IMR-90 (cell line): ENCODE measurements at places on chromosomes 3 and 15.

DNA sequence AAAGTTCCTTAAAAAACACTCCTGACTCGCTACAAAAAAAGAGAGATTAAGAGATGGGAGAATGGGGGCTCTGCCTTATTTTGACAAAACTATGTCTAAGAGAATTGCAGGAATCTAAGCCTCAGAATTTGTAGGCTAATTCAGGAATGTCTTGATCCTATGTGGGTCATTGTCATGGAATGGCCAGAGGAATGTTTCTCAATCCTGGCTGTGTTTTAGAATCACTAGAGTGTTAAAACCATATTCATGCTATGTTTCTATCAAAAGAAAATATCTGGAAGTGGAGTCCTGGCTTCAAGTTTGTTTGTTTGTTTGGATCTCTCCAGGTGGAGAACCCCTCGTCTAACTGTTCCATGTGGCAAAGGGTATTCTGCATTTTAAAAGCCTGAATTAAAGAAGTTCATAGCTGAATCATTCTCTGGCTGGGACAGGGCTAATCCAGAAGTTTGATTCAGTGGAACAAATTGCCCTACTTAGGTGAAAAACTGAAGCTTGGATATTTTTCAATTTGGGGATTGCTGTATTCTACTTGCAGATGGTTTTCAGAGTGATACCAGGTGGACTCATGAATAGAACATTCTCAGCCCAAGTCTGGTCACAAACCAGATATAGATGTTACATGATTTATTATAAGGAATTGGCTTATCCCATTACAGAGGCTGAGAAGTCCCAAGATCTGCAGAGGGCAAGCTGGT is 28.2 kb downstream of the GJD2 start:
- DNase-seq = peak; percentile 41

DNA sequence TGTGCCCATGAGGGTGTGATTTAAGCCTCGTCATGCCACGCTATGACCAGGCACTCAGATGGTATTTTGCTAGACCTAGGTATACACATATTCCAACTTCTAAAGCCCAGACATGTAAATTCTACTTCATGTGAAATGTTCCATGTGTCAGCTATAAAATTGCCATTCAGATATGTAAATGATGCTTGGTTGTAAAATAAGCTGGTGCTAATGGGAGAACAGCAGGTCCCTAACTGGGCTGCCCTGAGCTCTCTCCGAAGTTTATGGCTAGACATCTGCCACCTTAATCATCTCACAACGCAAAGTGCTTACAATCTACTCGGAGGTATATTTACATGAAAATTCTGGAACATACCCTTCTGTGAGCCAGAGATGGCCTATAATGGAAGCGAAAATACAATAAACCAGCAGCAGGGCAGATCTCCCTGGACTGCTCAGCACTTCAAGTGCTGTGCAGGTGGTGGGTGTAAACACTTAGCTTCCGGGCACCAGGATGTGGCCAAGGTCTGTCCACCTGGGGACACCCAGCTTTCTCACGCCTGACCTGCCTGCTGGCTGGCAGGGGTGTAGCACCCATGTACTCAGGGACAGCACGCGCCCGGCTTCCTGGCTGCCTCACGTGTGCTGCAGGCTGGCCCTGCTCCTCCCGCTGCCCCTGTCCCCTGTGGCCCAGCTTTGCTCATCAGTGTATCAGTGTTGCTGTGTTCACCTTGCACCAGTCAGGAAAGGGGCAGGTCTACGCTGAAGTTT is 82.0 kb downstream of the CHDH start:
- DNase-seq = no peak

DNA sequence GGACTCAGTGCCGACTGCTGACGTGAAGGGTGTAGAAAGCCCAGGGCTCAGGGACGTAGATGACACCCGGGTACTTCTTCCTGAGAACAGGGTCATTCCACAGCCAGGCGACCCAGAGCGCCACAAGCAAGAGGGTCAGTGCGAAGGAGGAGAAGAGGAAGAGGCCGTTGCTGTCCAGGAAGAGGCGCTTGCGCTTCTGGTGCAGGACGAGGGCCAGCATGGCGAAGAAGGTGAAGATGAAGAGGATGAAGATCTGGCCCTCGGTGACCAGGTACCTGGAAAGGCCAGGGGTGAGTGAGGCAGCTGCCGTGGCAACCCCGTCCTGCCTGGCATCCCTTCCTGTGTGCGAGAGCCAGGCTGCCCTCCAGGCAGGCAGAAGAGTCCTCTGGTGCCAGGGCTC is 3.0 kb upstream of the CALML4 start:
- no peak for DNase-seq

- no peak for DNase-seq
Observed at GRCh38 chr3:4758957-4759656, 220.1 kb upstream of the BHLHE40 start.

DNA sequence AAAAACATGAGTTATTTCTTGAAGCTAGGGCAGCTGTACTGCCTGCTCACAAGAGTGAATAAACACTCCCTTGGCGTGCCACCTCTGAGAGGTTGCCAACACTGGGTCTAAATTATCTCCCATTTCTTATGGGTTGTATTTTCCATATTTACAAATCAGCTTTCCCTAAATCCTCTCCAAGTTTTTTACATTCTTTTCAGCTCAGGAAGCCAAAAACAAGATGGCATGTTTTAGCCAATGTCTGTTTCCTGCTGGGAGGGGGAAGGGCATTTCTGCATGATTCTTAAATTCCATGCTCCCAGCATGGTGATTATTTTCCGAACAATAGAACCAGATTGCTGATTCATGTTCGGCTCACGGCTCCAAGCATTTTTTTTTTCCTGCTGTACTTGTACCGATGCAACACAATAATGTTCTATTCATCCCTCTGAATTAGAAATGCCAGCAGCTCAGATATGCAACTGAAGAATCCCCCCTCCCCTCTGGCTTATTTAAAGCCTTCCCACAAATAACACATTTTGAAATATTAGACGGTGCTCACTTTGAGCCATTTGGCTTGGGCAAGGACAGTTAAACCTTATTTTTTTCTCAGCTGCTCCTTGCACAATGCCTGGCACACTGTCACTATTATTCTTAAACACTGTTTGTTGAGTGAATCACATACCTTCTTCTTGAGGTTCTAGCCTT is 252.5 kb downstream of the THRB start:
- DNase-seq = peak; percentile 45

- DNase-seq = no peak
Observed at GRCh38 chr3:191260431-191261303, 61.6 kb downstream of the OSTN start.

- DNase-seq = no peak
Observed at GRCh38 chr15:76986743-76987142, 8.2 kb upstream of the PSTPIP1 start.

DNA sequence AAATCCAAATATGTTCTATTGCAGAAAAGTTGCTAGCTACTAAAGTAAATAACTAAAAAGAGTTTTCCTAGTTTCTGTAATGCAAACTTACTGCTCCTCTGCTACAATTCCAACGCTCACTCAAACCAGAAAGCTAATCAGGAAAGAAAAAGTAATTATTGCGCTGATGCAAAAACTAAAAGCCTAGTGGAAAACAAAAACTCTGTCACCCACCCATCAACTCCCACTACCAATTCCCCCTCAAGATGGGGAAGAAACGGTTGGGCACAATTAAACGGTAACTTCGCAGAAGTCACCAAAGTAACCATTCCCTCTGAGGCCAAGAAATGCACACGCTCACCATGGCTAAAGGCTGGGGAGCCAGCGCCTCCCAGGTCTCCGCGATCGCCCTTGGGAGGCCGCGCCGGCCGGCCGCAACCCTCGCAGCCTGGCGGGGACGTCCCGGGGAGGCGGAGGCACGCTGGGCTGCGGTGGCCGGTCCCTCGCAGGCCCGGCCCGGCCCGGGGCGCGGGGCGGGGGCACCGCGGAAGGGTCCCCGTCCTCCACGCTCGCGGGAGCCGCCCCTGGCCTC is 684 bp downstream of the SLTM start:
- no peak for DNase-seq

DNA sequence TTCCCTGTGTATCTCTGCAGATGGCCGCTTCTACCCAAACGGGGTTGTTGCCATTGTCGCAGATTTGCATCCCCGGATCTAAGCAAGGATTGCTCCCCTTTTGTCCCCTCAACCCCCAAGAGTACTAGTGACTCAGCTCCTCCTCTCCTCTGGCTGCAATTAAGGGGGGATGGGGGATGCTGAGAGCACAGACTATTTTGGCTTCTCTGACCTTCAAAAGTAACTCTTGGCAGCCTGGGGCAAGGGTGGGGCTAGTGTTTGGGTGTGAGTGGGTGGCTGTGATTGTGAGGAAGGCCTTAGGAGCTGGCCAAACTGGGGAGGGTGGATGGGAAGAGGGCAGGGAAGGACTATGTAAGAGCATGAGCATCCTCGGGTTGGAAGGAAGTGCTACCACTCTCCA is 1.2 kb upstream of the MAP1A start:
- no peak for DNase-seq

DNA sequence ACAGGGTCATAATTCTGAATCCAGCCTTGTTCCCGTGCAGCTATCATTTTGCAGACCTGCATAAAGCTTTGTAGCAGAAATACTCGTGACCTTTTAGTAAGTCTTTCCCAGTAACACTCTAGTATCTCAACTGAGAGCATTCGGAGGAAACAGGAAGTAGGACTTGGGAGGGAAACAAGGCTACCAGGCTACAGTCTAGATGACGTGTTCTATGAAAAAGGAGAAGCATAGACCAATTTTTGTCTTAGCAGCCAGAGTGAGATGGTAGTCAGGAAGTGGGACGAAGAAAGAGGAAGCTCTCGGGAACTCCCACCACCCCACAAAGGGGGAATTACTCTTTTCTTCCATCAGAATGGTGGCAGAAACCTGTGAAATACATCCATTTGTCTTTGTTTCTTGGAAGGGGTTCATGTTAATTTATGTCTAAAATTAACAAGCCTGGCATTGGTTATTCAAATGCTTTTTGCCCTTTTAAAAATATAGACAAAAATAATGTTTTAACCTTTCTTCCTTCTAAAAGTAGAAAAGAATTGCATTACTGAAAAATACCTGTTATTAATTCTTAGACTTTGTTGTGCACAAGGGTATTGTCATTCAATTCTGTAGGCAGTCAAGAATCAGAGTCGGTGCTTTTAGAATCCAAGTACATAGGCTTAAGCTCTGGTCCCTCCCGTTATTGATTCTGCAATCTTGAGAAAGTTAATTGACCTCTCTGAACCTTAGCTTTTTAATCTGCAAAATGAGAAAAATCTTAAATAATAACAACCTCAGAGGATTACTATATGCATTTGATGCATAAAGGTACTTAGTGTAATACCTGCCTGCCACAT is 1.6 kb upstream of the SUCNR1 start:
- DNase-seq = no peak

GRCh38 chr3:36372534-36372935 is 7.8 kb upstream of the STAC start:
- DNase-seq = no peak

DNA sequence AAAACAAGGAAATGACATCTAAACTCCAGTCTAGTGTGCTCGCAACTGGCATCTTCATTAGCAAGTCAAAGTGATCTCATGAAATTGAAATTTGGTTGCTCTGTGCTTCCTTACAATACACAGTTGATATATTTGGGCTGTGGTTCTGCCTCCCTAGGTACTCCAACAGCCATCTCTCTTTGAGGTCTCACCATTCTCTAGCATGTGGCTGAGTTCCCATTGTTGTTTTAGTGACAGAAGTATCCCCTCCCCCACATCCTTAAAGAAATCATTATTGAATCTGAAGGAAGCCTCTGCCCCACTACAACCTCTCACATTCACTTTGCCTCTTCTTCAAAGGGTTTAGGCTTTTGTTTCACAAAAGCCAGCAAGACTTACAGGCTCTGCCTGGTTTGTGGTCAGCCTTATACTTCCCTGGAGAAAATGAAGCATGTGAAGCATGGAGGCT is 516.5 kb downstream of the NLGN1 start:
- no peak for DNase-seq

- no peak for DNase-seq
Observed at GRCh38 chr15:82176542-82176941, 86.0 kb downstream of the EFL1 start.

- no peak for DNase-seq
Observed at GRCh38 chr3:194723846-194724618, 38.3 kb downstream of the FAM43A start.

GRCh38 chr15:92818651-92819277 is 81.4 kb upstream of the CHD2 start:
- DNase-seq = no peak

GRCh38 chr3:39260957-39261356 is 18.9 kb downstream of the CX3CR1 start:
- peak; percentile 71 for DNase-seq

GRCh38 chr3:136840252-136840651 is 21.3 kb downstream of the SLC35G2 start:
- DNase-seq = no peak

GRCh38 chr3:42696356-42697288 is 6.0 kb downstream of the HHATL start:
- DNase-seq = no peak

GRCh38 chr15:24318981-24319380 is 356.6 kb upstream of the NPAP1 start:
- peak; percentile 11 for DNase-seq

DNA sequence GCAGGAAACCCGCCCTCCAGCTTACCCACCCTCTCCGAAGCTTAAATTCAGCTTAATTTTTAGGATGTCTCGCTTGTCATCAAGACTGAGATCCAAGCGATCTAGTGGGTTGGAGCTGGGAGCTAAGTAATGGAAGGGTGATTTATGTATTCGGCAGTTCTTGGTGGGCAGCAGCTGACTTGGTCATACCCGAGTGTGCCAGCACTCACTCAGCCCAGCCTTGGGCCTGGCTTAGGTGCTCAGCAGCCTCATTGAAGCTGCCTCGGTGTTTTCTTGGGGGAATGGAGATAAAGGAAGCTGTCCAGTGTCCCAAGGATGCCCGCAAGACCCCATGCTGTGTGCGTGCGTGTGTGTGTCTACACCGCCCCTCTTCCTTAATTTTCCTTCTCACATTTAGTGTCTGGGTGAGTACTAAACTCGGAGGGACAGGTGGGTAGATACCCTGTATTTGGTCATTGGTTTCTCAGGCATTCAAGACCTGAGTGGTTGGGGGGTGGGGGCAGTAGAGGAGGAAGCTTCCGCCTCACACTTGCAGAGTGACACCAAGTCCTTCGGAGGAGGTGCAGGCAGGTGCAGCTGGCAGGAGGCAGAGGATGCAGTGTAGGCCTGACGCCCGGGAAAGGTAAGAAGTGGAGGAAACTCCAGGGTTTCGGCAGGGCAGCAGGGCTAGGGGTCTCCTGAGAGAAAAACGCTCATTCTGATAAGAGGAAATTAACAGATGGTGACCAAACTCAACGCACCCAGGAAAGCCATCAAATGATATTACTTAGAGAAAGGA is 92.8 kb downstream of the PCSK6 start:
- DNase-seq = no peak

GRCh38 chr15:68307131-68307928 is 29.8 kb downstream of the FEM1B start:
- DNase-seq = no peak

GRCh38 chr3:139106013-139106932 is 61.6 kb upstream of the PRR23C start:
- DNase-seq = no peak

DNA sequence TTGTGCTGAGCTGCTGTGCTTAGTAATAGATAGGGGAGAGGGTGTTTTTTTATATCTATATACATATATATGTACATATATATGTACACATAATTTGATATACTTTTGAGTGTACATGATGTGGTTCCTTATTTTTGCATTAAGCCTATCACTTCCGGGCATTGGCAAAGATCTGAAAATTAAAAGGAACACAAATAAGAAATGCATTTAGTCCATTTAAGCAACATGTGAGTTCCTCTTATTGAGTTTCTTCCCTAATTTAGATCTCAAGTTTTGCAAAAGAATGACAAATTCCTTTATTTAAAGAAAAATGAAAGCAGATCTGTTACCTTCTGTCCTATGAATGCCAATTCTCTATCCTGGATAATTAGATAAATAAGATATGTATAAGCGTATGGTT is 435.1 kb downstream of the LPP start:
- no peak for DNase-seq
